Upper lobe of left lung (tissue), 6 donors: ENCODE measurements at places on chromosomes 1 and 21. TPM values are rescaled to one million over a fixed set of nuclear protein-coding genes. Genes with fewer than 3 reads are reported as not detected.

TMEM82 gene
- total RNA-seq: not detected

FCRLB gene
- total RNA-seq: not detected

HES2 gene
- total RNA-seq: 3.1 TPM

DNA sequence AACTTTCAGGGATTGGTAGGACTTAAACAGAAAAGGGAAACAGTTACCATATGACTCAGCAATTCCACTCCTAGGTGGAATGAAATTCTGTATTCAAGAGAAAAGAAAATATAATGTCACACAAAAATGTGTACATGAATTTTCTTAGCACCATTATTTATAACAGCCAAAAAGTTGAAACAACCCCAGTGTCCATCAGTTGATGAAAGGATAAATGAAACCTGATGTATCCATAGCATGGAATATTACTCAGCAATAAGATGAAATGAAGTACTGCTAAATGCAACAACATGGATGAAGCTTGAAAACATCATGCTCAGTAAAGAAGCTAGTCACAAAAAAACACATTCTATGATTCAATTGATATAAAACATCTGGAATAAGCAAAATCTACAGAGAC is 15.5 kb downstream of the EEIG2 start:
- no peak for DNase-seq
- H3K27me3 ChIP-seq: no peaks in the 10 kb centered on the region
- no peak overlapping the region for H3K4me3 ChIP-seq
- no peaks in the 10 kb centered on the region for H3K36me3 ChIP-seq
- H3K27ac ChIP-seq: no peak overlapping the region

ANKRD65 gene
- 43.4 TPM for total RNA-seq
